ENCODE measurements at places on chromosomes 4 and X.

- DNase-seq = no peak
Measured at GRCh38 chr4:5141802-5142201, 90.5 kb downstream of the STK32B start.

DNA sequence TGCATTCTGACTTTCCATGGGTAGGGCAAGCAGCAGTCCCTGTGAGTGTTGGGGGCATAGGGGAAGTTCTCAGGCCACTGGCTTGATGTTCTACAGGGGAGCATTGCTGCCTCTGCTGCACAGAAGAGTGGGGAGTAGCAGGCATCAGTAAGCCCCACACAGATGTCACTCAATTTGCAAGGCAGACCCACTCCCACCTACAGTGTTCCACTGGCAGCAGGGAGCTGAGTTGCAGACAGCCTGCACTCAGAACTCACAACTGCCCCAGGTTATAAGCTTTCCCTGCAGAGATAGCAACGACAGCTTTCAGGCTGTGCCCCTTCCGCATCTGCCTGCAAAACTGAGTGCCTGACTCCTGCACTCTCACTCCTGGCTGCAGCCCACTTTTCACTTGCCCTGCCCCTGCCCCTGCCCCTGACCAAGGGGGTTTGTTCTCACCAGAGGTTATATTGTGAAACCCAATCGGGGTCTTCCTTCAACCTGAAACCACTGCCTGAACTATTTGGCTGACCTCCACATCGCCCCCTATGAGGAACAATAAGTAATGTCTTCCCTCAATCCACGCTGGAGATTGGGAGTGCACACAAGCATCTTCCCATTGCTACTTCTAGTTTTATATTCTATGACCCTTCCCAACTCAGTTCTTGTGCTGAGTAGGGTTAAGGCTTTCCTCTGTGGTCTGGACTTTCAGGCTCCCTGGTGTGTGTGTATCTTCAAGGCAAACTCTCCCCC is 227.4 kb upstream of the CXorf51B start:
- no peak for DNase-seq

GRCh38 chr4:4853371-4853823 is 6.1 kb upstream of the MSX1 start:
- DNase-seq = no peak

DNA sequence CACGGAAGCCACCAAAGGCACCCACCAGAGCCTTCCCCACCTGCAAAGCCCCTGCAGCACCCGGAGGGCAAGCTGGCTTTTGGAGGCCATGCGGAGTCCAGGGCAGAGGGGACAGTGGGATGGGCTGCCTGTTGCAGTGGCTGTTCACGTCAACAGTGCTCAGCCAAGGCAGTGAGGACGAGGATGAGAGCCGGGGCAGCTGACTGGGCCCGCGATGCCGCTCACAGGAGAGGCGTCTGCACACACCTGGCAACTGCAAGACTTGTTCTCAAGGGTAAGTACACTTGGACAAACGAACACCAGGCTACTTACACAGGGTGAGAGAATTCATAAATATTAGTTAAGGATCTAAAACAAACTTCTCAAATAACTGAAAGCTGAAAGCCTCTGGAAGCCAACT is 19.6 kb downstream of the FGFR3 start:
- DNase-seq = no peak

GRCh38 chrX:123184219-123184865 is at the start of gene GRIA3:
Gene GRIA3 (plus strand): TSS chrX:123184278. CDS start chrX:123184536, 258 bp downstream.
- no peak for DNase-seq

GRCh38 chr4:152010710-152011079 is 249.9 kb upstream of the GATB start:
- DNase-seq = no peak

GRCh38 chr4:78534286-78534955 is 17.1 kb upstream of the ANXA3 start:
- DNase-seq = no peak

DNA sequence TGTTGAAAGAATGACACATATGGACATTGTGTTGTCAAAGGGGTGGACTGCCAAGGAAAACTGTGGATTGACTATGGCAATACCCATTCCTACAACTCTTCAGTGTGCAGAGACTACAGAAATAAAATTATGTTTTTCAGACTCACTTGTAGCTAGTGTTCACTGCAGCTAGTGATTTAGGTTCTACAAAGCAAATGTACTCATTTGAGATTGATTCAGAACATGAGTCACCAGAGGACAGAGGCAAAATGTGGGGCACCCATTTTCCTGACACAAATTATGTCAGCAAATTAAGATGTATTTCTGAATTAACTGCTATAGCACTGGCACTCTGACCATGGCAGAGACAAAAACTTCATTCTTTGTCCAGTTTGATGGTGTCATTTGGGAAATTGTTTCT is 40.7 kb downstream of the SPCS3 start:
- no peak for DNase-seq

DNA sequence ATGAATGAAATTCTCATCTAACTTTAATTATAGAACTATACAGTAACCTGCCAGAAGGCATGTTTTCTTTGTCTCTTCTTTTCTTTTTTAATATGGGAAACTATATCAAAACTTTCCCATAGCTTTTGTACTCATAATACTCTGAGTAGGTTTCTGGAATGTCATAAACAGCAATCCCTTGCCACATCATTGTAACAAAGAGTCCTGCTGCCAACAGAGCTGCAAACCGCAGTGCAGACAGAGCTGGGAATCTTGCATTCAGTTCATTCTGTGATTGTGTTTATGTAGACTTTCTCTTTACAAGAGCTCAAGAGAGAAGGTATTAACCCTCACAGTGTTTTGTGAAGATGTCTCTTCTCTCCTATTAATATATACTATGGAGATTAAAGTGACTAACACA is 304.4 kb upstream of the SLIT2 start:
- DNase-seq = no peak

DNA sequence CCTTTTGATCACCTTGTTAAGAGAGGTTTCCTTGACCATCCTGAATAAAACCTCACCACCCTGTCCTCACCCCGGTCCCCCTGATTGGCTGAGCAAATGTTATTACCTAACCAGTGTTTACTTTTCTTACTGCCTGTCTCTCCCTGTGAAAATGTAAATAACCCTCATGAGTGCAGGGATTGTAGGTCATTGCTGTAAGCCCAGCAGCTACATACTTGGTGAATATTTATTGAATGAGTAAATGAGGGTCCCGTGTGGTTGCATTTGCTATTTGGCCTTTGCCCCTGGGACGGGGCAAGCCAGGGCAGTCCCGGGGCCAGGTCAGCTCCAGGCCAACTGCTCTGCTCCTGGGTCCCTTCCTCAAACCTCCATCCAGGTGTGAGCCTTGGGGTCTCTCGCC is 55.5 kb upstream of the CLCN4 start:
- DNase-seq = no peak

DNA sequence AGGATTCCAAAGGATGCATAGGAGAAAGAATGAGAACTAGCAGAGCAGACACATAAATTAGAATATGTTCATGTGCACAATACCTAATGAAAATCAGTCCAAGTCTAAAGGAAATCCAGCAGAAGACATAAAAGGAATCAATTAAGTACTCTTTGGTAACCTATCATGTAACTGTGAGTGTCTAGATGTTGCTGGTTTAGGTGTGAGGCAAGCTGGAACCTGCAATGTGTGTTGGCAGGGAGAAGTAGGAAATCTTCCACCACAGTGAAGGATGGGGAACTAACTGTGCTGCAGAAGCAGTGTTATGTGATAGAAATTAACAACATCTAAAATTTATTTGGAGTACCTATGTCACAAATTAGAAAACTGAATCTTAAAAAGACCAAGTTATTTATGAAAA is 330.8 kb upstream of the DKK2 start:
- DNase-seq = no peak

GRCh38 chr4:168757500-168757899 is 252.6 kb downstream of the CBR4 start:
- DNase-seq = no peak

GRCh38 chrX:46814966-46815365 is 21.9 kb upstream of the RP2 start:
- DNase-seq = no peak

DNA sequence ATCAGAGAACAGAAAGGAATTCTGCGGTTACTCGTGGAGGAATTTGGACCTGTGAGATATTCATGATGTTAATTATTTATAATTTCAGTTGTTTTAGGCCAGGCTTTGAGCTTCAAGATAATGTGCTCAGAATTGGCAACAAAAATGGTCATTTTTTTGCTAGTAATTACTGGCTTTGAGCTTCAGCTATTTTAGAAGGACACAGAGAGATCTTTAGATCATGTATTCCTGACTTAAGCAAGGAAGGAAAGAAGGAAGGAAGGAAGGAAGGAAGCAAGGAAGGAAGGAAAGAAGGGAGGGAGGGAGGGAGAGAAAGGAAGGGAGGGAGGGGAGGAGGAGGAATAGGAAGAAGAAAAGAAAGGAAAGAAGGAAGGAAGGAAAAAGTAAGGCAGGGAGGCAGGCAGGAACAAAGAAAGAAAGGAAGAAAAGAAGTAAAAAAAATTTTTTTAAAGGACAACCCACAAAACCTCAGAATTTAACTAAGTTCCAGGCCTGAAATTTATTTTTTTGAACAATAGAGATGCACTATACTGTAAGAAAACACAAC is 277.9 kb upstream of the KLF3 start:
- DNase-seq = no peak

DNA sequence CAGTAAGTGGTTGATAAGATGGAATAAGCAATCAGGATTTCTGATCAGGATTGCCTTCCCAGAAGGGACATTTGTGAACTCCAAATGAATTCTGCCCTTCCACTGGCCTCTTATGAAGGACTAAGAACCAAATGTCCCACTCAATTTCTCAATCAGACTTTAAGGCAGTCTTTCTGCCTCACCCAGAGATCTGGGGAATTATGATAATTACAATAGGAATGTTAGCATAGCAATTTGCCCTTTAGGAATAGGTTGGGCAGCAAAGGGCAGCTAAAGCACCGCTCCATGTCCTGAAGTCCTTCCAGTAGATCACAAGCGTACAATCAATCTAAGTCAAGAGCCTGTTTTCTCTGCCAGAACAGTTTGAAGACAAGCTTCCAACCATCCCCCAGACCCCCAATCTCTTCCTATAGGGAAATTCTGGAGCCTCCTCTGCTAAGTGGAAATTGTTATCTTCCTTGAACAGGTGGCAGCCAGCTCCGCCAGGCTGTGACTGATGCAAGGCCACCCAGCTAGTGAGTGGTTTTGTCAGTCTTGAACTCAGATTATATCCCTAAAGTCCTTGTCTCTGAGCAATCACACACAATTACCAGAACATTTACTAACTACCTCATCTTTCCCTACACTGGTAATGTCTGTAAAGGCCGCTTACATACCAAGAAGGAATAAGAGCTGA is 18.6 kb downstream of the NKX3-2 start:
- no peak for DNase-seq

GRCh38 chrX:119238557-119238956 is 2.5 kb downstream of the PGRMC1 start:
- no peak for DNase-seq

- DNase-seq = no peak
Measured at GRCh38 chr4:98612318-98613250, 45.8 kb downstream of the TSPAN5 start.

GRCh38 chr4:93199492-93199891 is 629.1 kb upstream of the ATOH1 start:
- no peak for DNase-seq

DNA sequence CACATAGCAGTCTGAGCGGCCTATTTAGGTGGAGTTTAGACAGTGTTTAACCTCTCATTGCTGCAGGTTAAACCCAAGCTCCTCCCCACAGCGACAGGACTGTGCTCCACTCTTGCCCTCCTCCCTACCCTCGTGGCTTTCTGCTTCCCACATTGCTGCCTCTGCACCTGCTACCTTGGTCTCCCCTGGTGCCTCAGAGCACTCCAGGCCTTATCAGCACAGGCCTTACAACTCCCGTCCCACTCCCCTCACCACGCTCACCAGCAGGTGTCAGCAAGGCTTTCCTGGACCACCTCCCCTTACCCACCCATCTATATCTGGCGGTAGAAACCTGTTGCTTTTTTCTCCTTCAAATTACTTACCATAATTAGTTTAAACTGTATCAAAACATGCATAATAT is 18.6 kb downstream of the HELT start:
- DNase-seq = no peak

GRCh38 chr4:13534344-13535063 is 9.8 kb downstream of the NKX3-2 start:
- DNase-seq = no peak

DNA sequence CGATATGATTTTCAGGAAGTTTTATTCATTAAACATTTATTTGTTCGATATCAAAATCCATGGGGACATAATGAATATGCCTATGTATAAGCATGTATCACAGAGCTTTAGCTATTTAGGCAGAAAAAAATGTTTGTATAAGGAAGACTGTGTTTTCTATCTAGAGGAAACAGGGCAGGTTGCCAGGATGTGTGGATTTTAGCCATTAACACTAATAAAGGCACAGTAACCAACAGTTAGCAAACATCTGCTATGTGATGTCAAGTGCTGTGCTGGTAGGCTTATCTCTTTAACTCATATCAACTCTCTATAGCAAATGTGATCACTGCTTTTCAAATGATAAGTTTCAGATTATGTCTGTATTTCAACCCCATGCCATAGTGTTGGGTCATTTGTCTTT is 708.9 kb upstream of the HS3ST1 start:
- DNase-seq = no peak

GRCh38 chrX:136755411-136755810 is 25.3 kb downstream of the ARHGEF6 start:
- no peak for DNase-seq

GRCh38 chrX:72038016-72038415 is 93.7 kb downstream of the RTL5 start:
- DNase-seq = no peak

DNA sequence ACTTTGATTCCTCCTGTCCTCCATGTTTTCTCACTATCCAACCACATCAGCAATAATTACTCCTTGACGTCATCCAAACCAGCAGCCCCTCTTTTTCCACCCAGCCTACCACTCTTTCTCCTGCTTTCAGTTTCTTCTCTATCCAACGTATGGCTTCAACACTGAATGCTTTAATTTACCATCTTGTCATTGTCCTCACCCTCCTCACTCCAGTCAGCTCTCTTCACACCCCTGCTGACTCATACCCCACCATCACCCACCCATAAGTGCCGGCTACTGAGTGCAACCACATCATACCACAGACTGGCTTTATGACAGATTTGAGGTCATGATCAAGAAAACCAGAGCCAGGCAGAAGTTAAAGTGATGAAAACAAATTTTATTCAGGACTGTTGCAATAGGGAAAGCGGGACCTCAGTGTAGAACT is 9.8 kb upstream of the ANXA5 start:
- no peak for DNase-seq

DNA sequence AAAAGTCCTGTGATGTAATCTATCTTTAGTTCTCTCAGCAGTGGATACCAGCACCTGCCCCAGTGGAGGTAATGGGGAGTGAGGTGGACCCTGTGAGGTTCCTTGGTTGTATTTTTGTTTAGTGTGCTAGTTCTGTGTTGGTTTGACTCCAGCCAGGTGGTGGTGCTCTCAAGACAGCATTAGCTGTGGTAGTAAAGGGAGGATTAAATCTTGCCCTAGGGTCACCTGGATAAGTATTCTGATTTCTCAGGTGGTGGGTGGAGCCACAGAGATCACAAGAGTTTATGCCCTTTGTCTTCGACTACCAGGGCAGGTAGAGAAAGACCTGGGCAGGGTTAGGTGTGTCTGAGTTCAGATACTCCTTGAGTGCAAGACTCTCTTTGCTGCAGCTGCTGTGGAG is 176.3 kb upstream of the EDA2R start:
- no peak for DNase-seq

All from stimulated activated CD4-positive, alpha-beta T cell treated with anti-CD3 and anti-CD28 coated beads, TNF-alpha, amount 100 ng/mL, for 4 hours (primary cell).